ENCODE measurements at places on chromosomes 16 and 17.

DNA sequence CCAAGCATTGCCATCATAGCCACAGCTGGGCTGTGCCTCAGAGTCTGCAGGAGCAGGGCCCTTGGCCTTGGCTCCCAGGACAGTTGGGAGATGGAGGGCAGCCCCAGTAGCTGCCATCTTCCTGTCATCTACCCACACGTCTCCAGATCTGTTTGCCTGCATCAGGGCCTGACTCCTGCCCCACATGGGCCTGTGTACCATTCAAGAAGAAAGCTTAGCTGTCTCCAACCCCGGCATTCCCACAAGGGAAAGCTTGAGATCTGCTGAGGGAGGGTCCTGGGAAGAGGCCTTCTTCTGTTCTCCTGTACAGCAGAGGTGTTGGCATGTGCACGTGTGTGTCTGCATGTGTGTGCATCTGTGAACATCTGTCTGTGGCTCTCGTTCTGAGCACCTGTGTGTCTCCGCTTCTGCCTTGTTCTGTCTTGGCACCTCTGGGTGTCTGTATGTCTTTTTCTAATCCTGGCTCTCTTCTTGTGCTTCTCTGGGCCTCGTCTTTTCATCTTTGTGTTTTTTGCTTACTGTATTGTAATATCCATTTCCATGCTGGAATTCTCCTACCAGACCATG, 122.2 kb downstream of the MRM1 start:
- DNase-seq = no peak

- DNase-seq = no peak
Observed at GRCh38 chr17:72171703-72172667, 51.2 kb downstream of the SOX9 start.

- no peak for DNase-seq
Observed at GRCh38 chr16:72124148-72124547, 30.5 kb downstream of the DHX38 start.

- DNase-seq = no peak
Observed at GRCh38 chr16:89829630-89830437, 1.6 kb downstream of the SPIRE2 start.

GRCh38 chr16:180101-180675, at the start of gene HBQ1:
TSS of gene HBQ1 (plus strand) at chr16:180459. CDS start at chr16:180487, 28 bp downstream.
- DNase-seq = no peak

DNA sequence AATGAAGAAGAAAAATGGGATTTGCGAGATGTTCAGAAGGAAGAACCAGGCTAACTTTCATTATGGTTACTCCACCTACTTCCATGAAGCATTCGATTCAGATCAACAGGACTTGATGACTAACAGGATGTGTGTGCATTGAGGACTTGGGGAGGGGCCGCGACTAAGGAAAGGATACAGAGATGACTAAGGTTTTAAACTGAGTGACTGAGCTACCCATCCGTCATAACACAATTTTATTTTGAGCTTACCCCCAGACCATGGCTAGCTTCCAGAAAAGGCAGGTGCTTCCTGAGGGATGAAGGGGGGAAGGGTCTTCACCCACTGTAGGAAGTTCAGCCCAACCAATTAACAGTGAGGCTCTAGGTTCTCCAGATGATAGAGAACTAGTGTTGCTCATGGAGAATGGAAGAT, 2.5 kb upstream of the CDYL2 start:
- peak; percentile 5 for DNase-seq

DNA sequence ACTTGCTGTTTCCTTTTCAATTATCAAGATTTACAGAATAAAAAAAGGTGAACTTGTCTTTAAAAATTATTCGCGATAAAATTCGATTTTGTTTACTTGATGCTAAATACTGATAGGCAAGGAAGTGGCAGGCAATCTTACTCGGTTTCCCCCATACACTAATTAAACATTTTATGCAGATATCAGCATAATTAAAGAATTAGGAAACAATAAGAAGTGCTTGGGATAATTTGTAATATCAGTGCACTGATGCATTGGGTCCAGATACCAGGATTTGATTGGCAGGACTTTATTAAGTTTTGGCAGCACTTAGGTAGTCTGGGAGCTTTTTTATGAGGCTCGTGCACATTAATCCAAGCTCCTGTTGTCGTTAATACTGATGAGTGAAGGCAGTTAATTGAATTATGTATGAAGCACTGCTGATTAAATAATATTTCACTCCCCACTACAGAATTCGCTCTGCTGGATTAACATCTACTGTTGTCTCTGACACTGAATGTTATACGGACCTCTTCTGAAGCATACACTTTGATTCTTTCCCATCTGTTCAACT, 165.6 kb downstream of the CA10 start:
- no peak for DNase-seq

GRCh38 chr16:25613931-25614330, 77.8 kb upstream of the HS3ST4 start:
- DNase-seq = no peak

- DNase-seq = no peak
Observed at GRCh38 chr17:52604105-52604504, 445.6 kb upstream of the CA10 start.

GRCh38 chr17:47649972-47650524, 329 bp downstream of the KPNB1 start:
- DNase-seq = no peak

DNA sequence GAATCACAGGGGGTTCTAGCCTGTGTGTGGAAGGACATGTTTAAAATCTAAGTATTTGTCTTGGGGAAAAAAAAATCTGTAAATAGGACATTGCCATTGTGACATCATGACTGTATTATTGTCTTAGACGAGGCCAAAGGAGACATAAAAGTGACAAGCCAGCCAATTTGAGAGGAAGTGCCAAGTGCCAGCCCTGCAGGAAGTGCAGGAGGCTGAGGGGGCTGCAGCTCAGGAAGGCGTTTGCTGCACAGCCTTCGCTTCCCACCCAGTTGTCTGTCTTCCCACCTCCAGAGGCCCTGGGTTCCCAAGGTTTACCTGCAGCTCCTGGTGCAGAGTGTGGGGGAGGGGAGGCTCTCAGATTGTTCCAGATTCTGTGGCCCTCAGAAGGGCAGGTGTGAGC, 1.3 kb downstream of the ADCY7 start:
- DNase-seq = no peak

GRCh38 chr17:6471531-6472465, 27.5 kb downstream of the PIMREG start:
- no peak for DNase-seq

- DNase-seq = no peak
Observed at GRCh38 chr17:2713881-2714280, 2.3 kb upstream of the CLUH start.

DNA sequence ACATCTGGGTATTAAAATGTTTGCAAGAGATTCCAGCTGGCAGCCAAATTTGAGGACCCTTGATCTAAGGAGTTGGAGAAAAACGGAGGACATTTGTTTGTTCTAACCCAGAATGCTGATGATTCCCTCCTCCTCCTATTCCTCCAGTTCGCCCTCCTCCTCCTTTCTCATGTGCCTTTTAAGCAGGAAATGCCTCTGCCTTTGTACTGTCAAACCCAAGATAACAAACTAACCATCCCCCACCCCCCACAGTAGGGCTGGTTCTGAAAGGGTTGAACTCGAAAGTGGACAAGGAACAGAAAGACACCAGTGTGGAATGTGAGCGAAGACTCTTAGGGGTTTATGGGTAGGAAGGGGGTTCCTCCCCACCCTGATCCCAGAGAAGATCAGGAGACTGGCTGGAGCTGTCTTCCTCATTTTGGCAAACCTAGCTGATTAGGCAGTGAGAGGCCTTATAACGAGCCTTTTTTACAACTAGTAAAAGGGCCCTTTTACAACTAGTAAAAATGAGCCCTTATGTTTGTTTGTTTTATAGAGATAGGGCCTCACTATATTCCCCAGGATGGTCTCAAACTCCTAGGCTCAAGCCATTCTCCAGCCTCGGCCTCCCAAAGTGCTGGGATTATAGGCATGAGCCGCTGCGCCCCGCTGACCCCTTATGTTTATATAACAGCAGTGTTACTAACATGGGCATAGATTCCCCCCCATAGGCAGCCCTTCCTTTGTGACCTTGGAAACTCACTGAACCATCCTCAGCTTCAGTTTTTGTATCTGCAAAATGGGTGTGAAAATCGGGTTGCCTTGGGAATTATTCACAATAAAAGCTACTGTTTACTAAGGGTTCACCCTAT, 975 bp downstream of the CHD9 start:
- no peak for DNase-seq

DNA sequence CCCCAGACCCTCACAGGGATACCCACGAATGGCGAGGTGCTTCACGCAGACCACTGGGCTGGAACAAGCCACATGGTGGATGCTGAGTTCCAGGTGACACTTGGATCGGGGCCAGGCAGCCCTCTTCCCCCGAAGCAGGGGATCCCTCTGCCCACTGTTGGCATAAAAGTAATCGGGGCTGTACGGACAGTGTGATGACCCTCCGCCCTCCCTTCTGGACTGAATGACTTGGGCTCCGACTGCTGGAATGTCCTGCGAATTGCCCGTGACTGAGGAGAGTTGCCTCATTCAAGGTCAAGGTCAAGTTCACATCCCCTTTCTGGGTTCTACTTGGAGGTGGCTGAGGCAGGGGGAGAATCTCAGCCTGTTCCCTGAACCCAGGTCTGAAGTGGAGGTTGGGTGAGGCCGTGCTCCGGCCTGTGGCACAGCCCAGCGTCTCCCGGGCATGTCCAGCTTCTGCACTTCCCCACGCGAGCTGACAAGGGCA, 28.5 kb upstream of the CREBBP start:
- no peak for DNase-seq

GRCh38 chr16:64950731-64951130, 171.1 kb downstream of the CDH11 start:
- DNase-seq = no peak

DNA sequence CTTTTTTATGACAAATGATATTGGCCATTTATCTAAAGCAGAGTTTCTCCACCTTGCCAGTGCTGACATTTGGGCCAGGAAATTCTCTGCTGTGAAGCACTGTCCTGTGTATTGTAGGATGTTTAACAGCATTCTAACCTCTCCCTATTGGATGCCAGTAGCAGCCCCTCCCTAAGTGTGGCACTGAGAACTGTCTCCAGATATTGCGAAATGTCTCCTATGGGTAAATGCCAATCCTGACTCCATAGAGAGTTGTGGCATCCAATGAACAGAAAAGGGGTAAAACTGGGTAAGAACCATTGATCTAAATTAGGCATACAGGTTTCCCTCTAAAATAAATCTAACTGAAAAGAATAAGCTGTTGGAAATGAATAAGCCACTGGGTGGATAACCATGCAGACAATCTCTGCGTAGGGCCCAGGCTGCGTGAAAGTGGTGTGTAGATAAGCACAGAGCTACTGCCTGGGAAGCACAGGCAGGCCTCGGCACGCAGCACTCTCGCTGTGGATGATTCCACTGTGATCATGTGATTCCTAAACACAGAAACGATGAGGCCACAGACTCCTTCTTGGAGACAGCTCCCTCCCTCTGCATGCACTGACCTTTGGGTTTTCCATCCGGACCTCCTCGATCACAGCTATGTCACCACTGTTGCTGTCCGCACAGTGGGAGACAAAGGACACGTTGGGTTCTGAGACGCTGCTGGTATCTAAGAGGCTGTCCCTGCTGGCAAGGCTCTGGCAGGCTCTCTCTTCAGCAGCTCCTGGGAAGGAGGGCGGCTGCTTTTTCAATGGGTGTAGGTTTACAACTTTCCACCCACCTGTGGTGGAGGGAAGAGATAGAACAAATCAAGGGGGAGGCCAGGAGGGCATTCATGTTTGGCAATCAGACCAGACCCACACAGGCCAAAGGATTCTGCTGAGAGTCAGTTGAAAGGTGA, 44.1 kb downstream of the GTF3C1 start:
- no peak for DNase-seq

DNA sequence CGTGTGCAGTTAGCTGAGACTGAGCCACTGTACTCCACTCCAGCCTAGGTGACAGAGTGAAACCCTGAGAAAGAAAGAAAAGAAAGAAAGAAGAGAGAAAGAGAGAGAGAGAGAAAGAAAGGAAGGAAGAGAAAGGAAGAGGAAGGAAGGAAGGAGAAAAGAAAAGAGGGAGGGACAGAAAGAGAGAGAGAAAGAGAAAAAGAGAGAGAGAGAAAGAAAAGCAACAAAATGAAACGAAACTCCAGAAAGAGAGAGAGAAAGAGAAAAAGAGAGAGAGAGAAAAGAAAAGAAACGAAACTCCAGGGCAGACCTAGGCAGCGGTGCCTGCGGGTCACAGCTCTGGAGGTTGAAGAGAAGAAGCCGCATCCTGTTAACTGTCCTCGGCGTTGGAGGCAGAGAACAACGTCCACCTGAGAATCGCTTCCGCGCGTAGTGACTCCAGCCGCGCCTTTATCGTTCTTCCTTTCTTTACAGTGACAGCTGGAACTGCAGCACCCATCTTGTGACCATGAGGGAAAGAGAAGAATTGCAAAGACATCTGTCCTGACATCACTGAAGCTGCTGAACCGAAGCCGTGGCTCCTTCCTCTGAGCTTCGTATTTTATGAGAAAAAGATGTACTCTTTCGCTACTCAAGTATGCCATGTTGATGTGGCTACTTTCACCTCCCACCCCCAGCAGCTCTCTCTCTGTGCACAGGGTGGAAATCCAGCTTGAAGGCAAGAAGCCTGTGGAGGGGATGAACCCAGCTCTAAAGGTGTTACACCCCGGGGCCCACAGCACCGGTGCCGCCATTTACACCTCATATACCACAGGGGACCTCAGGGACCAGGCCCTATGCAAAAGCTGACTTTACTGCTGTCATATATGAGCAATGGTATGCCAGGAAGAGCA, 56.9 kb upstream of the DOC2B start:
- no peak for DNase-seq

- no peak for DNase-seq
Observed at GRCh38 chr16:12059216-12059769, 82.8 kb downstream of the SNX29 start.

DNA sequence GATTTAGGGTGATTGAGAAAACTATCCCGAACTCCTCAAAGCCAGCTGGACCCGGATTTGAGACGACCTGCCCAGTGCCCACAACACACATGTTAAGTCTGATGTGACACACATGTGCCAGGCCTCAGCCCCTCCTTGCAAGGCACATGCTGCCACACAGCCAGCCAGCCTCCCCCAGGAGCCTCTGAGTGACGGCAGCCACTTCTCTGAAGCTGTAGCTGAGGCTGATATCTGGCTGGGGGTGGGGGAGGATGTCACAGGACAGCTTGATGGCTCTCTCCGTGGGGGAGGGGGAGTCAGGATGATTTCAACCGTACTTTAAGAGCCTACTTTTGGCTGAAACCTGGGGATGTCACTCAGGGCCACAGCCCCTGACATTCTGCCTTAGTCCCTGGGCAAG, 40.9 kb downstream of the SRCIN1 start:
- no peak for DNase-seq

DNA sequence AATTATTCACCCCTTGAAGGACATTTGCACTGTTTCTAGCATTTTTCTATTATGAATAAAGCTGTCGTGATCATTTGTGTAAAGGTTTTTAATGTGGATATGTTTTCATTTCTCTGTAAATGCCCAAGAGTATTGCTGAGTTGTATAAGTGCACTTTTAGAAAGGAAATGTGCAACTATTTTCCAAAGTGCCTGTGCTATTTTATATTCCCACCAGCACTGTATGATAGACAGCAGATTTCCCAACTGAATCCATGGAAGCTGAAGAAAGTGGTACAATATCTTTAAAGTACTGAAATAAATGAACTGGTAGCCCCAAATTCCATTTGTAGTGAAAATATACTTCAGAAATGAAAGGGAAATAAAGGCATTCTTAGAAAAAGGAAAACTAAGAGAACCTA, 238.4 kb downstream of the BCAS3 start:
- DNase-seq = no peak
